ENCODE measurements at places on chromosomes 7 and 10. TPM values are rescaled to one million over a fixed set of nuclear protein-coding genes. Genes with fewer than 3 reads are reported as not detected.

CTAGE4 gene
- total RNA-seq: not detected

MAT1A gene
- not detected for total RNA-seq

- no peak for DNase-seq
Measured at GRCh38 chr7:131826960-131827359, 270.5 kb upstream of the PODXL start.

GRCh38 chr7:34191771-34192479, 286.6 kb downstream of the BMPER start:
- DNase-seq: no peak

- peak; percentile 46 for DNase-seq
Measured at GRCh38 chr7:105975770-105976417, 12.8 kb downstream of the CDHR3 start.

GRCh38 chr10:118300320-118300719, 41.8 kb downstream of the FAM204A start:
- no peak for DNase-seq

- no peak for DNase-seq
Measured at GRCh38 chr7:628402-628763, 98.1 kb upstream of the DNAAF5 start.

GRCh38 chr7:74003621-74004020, 24.4 kb upstream of the ELN start:
- no peak for DNase-seq

DNA sequence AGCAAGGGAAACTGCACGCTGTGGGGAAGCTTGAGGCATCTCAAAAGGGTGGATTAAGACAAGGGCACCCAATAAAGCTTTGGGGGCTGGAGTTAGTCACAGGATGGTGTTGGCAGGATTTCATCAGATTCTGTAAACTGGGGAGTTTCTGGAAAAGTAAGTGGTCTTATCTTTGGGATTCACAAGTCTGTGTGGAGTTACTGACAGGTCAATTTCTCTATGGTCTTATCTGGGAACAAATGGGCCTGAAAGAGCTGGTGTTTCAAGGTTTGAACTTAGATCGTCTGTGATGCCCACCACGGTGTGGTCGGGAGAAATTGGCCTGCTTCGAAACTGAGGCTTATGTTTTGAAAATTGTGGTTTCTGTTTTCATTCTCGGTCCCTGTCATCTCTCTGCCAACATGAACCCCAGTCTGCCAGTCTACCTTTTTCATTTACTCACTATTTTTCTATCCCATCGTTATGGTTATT, 23.8 kb upstream of the AOAH start:
- DNase-seq: no peak

DNA sequence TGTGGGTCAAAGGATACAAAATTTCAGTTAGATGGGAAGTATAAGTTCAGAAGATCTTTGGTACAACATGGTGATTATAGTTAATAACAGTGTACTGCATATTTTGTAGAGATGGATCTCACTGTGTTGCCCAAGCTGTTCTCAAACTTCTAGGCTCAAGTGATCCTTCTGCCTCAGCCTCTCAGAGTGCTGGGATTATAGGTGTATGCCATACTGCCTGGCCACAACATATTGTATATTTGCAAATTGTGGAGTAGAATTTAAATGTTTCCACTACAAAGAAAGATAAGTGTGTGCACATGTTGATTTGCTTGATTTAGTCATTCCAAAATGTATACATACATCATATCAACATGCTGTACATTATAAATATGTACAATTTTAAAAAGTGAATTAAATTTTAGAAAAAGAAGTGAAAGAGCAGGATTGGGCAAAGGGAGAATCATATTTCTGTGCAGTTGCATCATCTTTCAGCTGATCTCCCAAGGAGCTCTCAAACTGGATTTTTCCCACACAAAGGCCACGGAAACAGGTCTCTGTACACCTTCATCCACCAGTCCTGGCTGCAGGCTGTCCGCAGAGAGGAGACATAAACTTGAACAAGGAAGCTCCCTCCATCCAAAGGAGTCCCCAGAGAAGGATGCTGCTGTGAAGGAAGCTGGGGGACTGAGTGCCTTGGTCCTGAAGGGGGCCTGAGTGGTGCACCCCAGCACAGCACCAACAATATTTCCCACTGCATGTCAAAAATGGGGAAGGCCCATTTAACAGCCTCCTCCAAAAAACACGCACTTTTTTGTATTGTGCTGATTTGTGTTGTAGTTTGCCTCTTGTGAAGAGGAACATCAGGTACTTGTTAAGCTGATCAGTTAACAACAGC, 217.1 kb upstream of the GHITM start:
- DNase-seq: no peak
